Left cardiac atrium (tissue), 4 donors: ENCODE measurements at places on chromosomes 5 and 9. TPM values are rescaled to one million over a fixed set of nuclear protein-coding genes. Genes with fewer than 3 reads are reported as not detected.

The EIF4E1B gene
- total RNA-seq = not detected

The IFNE gene
- total RNA-seq = not detected

The SPATA31C1 gene
- not detected for total RNA-seq

DNA sequence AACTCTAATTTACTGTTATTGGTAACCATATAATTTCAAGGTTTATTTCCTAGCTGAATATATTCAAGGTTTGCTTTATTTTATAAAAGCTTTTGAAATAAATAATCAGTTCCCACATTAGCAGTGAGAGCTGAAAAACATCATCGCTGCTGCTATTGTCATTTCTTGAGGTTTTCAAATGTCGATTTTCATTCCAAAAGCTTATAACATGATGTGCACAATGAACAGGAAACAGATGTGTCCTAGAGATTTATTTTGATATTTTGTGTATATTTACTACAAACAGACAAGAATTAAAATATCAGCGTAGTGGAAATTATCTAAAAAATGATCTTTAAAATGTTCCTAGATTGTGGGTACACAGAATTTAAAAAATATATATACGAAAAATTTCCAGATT, 10.5 kb upstream of the ITGA1 start:
- no peak for DNase-seq

DNA sequence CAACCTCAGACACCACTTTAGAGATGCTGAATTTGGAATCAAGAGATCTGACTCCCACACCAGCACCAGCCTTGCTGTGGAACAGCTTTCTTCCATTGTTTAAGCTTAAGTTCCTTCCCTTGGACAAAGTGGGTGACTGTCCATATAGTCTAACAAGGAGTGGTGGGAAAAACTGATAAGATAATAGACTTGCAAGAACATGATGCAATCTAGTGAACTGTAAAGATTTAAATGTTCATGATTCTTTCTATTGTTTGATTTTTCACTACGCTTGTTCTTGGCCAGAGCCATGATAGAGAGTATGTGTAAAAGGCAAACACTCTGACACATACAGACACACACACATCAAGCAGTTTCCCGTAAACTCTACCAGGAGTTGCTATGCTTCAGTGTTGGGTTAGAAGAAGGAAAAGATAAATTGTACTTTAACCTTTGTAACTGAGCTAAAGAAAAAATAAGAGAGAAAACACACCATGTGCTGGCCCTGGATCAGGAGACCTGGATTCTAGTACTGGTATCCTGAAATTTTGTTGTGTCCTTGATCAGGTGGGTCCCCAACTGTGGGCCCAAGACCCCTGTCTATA, 94.3 kb downstream of the PAPPA start:
- DNase-seq = no peak

- DNase-seq = no peak
Observed at GRCh38 chr5:61916621-61917620, 389.1 kb upstream of the KIF2A start.

DNA sequence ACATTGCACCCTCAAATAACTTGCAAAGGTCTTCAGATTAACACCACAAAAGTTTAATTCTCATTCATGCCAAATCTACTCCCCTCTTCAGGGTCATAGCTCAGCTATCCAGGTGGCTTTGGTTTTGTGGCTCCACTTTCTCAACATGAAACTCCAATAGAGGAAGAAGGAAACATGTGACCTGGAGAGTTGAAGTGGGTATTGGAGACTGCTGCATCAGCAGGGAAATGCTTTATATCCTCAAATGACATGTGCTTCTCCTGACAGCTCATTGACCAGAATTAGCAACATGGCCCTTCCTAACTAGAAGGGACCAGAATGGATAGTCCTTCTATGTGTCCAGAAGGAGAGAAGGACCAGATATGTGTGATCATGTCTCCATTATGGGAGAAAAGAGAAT, 73.6 kb downstream of the TLR4 start:
- DNase-seq = no peak

DNA sequence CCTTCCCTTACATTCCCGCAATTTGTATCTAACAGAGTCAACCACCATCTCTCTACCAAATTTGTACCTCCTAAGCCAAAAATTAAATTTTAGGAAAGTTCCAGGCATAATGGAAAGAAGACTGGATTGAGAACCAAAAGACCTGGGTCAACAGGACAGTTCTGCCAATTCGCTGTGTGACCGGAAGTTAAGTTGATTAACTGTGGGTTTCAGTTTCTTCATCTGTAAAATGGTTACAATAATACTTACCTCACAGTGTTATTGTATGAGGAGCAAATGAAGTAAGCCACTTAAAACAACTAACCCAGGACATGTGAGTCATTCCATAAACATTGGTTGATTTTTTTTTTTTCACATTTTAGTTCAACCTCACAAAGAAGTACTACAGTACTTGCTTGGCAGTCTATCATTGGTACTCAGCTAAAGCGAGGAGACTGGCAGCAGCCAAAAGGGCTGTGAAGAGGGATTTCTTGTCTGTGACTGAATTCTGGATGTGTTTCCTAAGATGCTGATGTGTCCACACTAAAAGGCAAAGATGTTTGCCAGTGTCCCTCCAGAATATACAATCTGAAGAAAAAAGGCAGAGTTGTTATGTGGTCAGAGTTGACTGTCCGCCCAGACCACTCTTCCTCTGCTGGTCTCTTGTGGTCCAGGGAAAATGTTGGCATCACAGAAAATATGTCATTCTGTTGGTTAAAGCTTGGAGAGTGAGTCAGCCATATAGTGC, 198.6 kb downstream of the TLE1 start:
- no peak for DNase-seq

- peak; percentile 57 for DNase-seq
Observed at GRCh38 chr9:17962747-17963146, 383.9 kb downstream of the SH3GL2 start.

DNA sequence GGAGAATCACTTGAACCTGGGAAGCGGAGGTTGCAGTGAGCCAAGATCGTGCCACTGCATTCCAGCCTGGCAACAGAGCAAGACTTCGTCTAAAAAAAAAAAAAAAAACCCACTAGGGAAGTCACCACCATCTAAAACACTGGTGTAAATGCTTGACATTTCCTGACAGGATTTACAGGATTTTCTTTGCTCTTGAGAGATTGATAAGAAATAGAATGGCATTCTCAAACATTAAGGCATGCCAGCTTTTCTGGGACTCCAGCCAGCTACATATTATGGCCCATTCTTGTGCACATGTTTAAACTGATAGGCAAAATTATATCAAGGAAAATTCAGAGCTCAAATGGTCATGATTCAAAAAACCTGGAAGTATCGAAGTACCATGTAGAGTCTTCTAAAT, 28.7 kb downstream of the GTF3C4 start:
- DNase-seq = no peak

DNA sequence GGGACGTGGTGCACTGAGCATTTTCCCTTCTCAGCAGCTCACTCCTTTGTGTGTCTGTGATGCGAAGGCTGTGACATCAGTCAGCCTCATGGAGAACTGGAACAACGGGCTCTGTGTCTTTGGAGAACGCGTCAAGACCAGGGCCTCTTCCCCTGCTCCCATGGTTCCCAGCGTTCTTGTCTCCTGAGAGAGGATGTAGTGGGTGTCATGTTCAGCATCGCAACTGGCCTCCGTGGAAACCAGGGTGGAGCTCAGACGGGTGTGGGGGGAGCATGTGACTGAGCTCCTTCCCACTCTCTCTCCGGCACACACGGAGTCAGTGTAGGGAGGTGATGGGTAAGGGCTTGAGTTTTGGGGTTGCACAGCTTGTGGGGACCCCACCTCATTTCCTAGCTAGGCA, 59.7 kb downstream of the TENT4A start:
- DNase-seq = no peak
